ENCODE measurements at places on chromosomes 3 and 15.

- no peak for DNase-seq
Observed at GRCh38 chr3:192935441-192935840, 17.8 kb upstream of the MB21D2 start.

DNA sequence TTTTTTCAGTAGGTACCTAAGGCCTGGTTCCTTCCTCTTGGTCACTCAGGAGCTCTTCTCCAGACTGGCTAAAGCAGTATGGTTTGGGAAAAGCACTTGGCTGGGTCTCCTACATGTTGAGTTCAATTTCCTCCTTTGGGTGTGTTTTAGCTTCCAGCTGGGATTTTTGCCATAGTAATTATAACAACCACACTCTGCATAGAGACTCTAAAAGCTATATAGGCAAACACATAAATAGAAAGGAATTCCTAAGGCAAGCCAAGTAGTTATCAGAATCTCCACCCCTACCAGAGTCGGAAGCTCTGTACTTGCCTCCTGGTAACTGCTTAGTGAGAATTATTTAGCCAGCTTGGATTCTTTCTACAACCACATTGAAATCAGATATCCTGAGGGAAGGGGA lies 48.6 kb downstream of the FOXL2 start:
- DNase-seq: no peak

DNA sequence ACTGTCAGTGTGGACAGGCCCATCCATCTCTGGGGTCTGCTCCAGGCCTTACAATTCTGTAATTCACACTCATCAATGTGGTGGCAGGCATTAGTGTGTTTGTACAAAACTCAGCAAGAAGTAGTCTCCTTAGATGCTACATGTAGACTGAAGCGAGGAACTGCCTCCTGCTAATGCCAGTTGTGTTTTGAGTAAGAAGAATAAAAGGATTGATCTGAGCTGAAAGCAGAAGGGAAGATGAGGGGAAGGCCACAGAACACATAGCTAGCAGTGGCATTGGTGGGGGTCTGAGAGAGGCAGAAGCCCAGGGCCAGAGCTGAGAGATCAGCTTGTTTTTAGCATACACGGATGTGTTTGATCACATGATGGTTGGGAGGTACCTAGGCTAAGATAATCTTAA lies 144.1 kb downstream of the TIGIT start:
- DNase-seq: no peak

DNA sequence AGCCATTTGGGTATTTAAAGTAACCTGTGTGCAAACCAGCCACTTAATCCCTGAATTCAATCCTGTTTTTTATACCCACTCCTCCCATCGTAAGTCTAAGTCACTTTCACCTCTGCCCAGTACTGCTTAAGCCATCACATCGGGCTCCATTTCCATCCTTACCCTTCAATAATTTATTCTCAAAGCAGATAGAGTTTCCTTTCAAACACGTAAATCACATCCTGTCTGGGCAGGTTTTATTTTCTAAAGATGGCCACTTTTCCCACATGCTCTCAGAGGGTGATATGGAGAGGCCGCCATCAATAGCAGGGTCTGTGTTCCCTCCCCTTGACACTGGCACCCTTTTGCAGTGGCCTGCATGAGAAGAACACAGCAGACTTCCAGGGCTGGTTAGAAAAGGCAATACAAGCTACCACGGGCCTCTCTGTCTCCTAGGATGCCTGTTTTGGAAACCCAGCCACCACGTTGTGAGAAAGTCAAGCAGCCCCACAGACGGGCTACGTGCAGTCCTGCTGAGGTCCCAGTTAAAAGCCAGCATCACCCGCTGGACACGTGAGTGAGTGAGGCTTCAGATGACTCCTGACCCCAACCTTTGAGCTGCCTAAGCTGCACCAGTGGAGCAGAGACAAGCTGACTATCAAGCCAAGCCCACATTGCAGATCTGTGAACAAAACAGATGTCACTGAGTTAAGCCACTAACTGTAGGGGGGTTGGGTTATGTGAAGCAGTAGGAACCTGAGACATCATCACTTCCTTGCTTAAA lies 241.8 kb upstream of the SLCO3A1 start:
- no peak for DNase-seq

- no peak for DNase-seq
Observed at GRCh38 chr3:159781867-159782266, 206.8 kb upstream of the IL12A start.

GRCh38 chr15:82093774-82094211 lies 48.0 kb upstream of the MEX3B start:
- no peak for DNase-seq

DNA sequence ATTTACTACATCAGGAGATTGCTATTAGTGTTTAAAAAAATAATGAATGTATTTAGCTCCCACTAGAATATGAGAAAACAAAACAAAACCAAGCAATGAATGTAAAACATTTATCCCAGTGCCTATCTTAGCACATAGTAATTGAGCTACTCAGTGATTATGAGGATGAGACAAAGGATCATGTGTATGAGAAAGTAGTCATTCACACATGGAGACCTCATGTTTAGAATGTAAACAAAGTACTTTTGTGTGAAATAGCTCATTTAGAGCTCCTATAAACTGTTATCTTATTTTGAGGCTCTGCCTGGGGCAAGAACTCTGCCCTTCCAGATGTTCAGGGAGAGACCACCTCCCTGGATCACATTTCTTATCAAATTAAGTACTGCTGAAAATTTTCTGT lies 236.8 kb downstream of the LRRN1 start:
- no peak for DNase-seq

GRCh38 chr3:186772701-186773417 lies 10.5 kb upstream of the EIF4A2 start:
- DNase-seq: peak; percentile 88

- DNase-seq: no peak
Observed at GRCh38 chr3:46893763-46894162, 16.2 kb downstream of the PTH1R start.

GRCh38 chr3:188749010-188749617 lies 422.7 kb upstream of the TPRG1 start:
- peak; percentile 66 for DNase-seq

DNA sequence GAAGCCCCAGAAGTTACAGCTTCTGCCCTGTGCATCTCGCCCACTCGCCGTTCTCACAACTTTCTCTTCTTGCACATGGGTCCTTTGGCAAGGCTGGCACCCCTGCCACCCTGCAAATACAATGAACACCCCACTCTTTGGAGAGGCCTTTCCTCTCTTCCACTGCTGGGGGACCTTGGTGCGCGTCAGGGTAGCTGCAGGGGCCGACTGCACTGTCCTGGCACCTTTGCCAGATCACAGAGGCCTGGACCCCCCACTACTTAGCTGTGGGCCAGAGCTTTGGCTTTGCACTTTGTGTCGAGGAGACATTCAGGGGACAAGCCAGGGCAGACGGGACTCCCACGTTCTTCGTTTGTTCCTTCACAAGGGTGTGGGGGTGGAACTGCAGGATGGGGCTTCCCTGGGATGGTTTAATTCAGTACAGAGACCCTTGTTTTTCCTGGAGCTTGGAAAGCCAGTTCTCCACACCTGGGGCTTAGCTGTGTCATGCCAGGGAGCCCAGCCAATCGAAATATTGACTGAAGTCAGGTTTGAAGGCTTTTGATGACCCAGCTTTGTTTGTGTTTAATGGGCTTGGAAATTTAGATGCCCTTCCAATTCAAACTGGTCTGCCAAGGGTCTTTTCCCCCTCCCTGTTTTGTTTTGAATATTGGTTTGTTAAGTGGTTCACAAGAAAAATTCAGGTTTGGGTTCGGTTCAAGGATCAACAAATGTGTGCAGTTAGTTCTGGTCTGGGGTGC lies 256.1 kb upstream of the TLE3 start:
- peak; percentile 40 for DNase-seq

- peak; percentile 72 for DNase-seq
Observed at GRCh38 chr3:18559331-18559842, 134.2 kb upstream of the SATB1 start.

GRCh38 chr3:114022145-114022802 lies 34.1 kb downstream of the CCDC191 start:
- no peak for DNase-seq

GRCh38 chr3:128493570-128494366 lies 767 bp upstream of the GATA2 start:
- peak; percentile 55 for DNase-seq

DNA sequence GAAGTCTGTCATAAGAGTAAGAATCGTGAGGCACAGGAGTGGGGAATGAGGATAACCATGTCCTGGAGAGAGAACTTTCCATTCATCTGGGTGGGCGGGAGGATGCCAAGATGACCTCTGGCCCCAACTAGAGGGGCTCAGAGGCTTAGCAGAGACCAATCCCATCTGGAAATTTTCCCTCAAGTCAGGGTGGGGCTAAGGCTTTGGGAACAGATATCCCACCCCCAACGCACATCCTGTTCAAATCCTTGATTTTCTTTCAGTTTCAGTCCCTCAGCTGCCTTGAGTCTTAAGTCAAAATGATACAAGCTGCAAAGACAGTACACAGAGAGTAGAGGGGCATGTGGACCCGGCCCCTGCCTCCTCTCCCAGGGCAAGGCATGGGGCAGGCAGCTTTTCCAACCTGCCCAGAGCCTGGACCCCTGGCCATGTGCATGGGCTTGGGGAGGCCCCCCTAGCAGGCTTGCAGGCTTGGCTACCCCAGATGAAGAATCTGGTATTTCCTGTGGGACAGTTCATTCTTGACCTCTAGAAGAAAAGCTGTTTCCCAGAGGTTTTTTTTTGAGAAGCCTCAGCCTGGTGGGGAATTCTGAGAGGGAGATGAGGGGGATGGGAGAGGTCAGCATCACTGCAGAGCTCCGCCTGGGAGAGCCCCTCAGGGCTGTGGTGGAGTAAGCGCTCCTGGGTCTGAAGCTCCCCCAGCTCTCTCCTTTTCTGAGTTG lies 109.7 kb upstream of the HACD2 start:
- no peak for DNase-seq

DNA sequence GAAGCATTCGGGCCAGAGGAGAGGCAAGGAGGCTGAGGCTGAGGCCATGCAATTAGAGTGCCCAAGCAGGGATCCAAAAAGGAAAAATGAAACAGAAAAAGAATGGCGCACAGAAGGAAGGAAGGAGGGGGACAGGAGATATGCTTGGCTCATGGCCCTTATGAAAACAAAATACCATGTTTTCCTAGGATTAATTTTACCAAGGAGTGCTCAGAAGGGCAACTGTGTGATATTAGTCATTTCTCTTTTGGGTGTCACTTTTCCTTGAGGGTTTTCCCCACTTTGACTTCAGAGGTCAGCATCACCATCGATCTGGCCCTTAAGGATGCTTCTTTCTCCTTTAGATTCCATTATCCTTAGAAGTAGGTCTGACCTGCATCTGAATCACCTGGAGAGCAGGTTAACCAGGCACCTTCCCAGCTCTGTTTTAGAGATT lies 1.4 kb downstream of the PARP14 start:
- DNase-seq: no peak

GRCh38 chr3:188947401-188948280 lies 224.1 kb upstream of the TPRG1 start:
- no peak for DNase-seq

GRCh38 chr15:99711625-99712024 lies 21.6 kb downstream of the LYSMD4 start:
- no peak for DNase-seq

DNA sequence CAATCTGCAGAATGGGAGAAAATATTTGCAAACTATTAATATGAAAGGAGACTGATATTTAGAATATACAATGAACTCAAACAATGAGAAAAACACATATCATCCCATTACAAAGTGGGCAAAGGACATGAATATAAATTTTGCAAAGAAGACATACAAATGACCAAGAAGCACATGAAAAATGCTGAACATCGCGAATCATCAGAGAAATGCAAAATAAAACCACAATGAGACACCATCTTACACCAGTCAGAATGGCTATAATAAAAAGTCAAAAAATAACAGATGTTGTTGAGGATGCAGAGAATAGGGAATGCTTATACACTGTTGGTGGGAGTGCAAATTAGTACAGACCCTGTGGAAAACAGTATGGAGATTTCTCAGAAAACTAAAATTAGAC lies 83.6 kb downstream of the RAP2B start:
- DNase-seq: no peak

GRCh38 chr15:38471974-38472373 lies 18.0 kb downstream of the FAM98B start:
- DNase-seq: no peak

GRCh38 chr3:42868841-42869240 lies 6.8 kb downstream of the CYP8B1 start:
- no peak for DNase-seq

DNA sequence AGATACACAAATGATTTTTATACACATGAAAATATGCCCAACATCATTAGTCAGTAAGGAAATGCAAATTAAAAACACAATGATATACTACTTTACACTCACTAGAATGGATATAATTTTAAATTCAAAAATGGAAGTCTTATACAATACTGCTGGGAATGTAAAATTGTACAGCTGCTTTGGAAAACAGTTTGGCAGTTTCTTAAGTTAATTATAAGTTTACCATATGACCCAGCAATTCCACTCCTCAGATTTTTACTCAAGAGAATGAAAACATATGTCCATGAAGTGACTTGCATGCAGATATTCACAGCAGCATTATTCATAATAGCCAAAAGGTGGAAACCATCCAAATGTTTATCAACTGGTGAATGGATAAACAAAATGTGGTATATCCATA lies 281.3 kb downstream of the EPHB1 start:
- DNase-seq: no peak

- no peak for DNase-seq
Observed at GRCh38 chr3:162865466-162865865, 1368.9 kb downstream of the OTOL1 start.

GRCh38 chr15:95868450-95868849 lies 462.1 kb upstream of the NR2F2 start:
- no peak for DNase-seq

DNA sequence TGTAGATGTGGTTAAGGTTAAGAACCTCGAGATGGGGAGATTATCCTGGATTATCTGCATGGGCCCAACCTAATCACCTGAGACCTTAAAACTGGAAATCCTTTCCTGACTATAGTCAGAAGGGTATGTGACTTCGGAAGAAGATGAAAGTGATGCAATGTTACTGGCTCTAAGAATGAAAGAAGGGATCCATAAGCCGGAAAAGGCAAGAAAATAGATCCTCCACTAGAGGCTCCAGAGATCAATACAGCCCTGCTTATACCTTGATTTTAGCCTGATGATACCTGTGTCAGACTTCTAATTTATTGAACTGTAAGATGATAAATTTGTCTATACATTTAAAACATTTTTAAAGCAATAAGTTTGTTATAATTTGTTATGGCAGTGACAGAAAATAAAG lies 21.5 kb upstream of the GASK1A start:
- no peak for DNase-seq

GRCh38 chr15:101813803-101814534 lies 2.0 kb downstream of the OR4F15 start:
- DNase-seq: no peak

GRCh38 chr3:136166507-136166906 lies 29.6 kb downstream of the MSL2 start:
- no peak for DNase-seq

DNA sequence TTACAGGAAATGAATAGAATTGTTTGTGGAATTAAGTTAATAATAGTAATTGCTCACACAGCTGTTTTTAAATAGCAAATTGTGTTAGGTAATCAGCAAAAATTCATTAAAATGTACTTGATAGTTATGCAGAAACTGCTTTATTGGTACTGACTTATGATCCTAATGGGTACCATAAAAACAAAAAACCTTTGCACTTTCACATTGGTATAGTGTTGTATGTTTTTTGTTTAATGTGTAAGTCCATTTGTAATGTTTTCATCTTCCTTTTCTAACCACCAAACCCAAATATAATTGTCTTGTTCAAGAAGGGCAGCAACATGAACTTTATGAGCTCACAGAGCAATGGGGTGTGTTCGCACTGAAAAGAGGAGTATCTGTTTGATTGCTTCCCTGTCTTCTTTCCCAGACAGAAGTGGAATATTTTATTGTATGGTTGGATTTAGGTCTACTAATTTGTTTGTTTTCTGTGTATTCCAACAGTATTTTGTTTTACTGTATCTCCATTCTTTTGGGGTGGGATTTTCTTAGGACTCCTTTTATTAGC lies 135.8 kb downstream of the TCF12 start:
- DNase-seq: no peak

Data from activated CD8-positive, alpha-beta memory T cell treated with anti-CD3 and anti-CD28 coated beads for 24 hours (primary cell).